ENCODE measurements at places on chromosomes 2 and 18. TPM values are rescaled to one million over a fixed set of nuclear protein-coding genes. Genes with fewer than 3 reads are reported as not detected.

GRCh38 chr18:22559414-22560274 is 141.9 kb upstream of the CTAGE1 start:
- peak overlapping the region; percentile 68 for H3K4me3 ChIP-seq
- H3K4me1 ChIP-seq: no peaks in the 10 kb centered on the region
- peak overlapping the region; percentile 40 for H3K27ac ChIP-seq

GRCh38 chr2:237998530-237998929 is 31.7 kb downstream of the UBE2F start:
- DNase-seq: no peak
- peaks cover 30% of the 10 kb centered on the region for H3K36me3 ChIP-seq
- no peaks in the 10 kb centered on the region for H3K4me1 ChIP-seq

GRCh38 chr2:237404413-237404812 is 9.6 kb downstream of the COL6A3 start:
- H3K36me3 ChIP-seq: no peaks in the 10 kb centered on the region
- H3K27me3 ChIP-seq: no peaks in the 10 kb centered on the region
- H3K4me1 ChIP-seq: peaks cover 27% of the 10 kb centered on the region
- no peak overlapping the region for H3K4me3 ChIP-seq
- no peak for DNase-seq

GRCh38 chr2:231709636-231709980 is 1.3 kb downstream of the PTMA start:
- DNase-seq: peak; percentile 81
- peaks cover 26% of the 10 kb centered on the region for H3K4me1 ChIP-seq
- H3K27ac ChIP-seq: peak overlapping the region; percentile 97
- no peaks in the 10 kb centered on the region for H3K36me3 ChIP-seq
- H3K27me3 ChIP-seq: no peaks in the 10 kb centered on the region
- peak overlapping the region; percentile 89 for H3K4me3 ChIP-seq

DNA sequence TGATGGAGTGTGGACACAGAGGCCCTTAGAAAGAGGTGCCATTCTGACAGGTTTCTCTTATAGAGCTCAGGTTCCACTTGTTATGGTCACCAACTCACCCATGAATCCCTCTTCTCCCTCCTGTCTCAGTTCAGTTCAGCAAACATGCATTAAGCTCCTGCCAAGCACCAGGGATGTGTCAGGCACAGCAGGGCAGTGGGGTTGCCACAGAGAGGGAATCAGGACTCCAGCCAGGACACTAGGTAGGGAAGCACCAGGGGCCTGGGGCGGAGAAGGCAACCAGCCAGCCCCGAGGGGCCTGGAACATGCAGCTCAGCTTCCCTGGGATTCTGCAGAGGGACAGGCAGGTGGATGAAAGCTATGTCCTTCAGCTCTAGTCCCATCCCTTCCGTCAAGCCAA is 44.6 kb downstream of the TOGARAM2 start:
- no peaks in the 10 kb centered on the region for H3K4me1 ChIP-seq
- peaks cover 31% of the 10 kb centered on the region for H3K36me3 ChIP-seq
- no peak for DNase-seq
- no peak overlapping the region for H3K27ac ChIP-seq

DNA sequence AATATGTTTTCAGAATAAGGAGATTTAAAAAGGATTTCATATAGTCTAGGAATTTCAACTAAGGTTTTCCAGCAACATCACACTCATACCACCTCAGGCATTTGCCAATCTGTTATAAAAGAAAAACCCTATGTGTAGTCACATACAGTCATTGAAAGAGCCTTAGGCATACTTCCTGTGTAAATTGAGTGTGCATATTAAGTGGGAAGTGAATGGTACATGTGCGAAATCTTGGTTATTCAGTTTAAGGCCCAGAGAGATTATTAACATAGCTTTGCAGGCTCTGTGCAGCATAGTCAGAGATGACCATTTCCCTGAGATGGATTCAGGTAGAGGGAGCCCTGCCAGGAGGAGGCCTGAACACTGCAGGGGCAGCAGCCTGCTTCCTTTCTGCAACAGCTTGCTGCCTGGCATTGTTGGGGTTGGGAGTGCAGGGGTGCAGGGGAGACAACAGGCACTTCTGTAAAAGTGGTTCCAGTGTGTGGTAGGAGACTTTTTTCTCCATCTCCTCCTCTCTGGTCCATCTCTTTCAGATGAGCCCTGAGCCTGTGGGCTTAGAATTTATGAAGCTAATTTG is 100.1 kb upstream of the OSR1 start:
- H3K27me3 ChIP-seq: no peaks in the 10 kb centered on the region
- H3K4me1 ChIP-seq: peaks cover 13% of the 10 kb centered on the region
- no peak overlapping the region for H3K27ac ChIP-seq
- DNase-seq: no peak
- H3K4me3 ChIP-seq: no peak overlapping the region

DNA sequence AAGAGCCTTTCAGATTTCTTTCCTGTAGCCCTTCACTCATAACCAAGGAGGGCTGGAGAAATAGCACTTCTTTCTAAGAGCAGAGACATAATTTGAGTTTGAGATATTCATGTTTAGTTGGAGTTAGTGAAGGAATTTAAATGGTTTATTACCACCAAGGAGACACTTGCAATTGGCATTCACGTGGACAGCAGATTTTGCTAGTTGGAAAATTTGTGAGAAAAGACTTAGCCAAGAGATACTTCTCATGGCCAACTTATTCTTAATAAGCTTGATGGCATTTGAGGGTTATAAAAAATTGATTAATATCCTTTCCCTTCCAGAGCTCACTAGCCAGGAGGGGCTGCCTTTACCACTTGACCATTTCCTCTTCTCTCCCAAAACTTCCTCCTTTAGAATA is 518.7 kb downstream of the TNS1 start:
- no peaks in the 10 kb centered on the region for H3K4me1 ChIP-seq
- H3K27me3 ChIP-seq: no peaks in the 10 kb centered on the region
- DNase-seq: no peak
- H3K27ac ChIP-seq: no peak overlapping the region
- no peak overlapping the region for H3K4me3 ChIP-seq

GRCh38 chr2:224682134-224682533 is 34.0 kb downstream of the CCDC195 start:
- H3K27me3 ChIP-seq: no peaks in the 10 kb centered on the region
- H3K4me1 ChIP-seq: no peaks in the 10 kb centered on the region
- no peak overlapping the region for H3K27ac ChIP-seq
- no peak overlapping the region for H3K4me3 ChIP-seq
- no peaks in the 10 kb centered on the region for H3K36me3 ChIP-seq
- no peak for DNase-seq

DNA sequence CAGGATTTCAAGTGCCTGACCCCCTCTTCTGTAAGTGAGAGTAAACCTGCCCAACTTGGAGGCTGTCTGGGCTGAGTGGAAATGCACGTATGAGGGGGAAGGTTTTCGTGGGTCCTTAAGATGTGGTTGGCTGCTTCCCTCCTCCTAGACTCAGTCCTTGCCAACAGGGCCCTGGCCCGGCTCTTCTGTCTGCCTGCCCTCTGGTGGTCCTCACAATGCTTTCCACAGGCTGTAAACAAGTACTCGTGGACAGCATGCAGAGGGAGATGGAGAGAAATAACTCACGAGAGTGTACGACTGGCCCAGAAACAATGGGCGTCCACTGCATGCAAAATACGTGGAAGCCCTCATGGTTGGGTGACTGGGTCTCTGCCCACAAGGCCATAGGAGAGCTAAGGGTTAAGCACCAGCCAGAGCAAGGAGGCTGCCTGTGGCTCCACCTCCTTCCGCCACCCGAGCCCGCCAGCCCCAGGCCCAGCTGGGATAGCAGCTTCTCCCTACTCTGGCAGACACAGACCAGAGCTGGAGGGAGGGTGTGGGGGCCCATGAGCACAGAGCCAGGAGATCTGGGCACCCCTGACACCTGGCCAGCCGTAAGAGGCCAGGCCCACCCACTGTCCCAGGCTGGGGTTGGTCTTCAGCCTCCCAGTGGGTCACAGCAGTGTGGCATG is 17.0 kb upstream of the ARHGEF4 start:
- no peaks in the 10 kb centered on the region for H3K4me1 ChIP-seq
- no peak for DNase-seq
- no peaks in the 10 kb centered on the region for H3K36me3 ChIP-seq
- H3K27ac ChIP-seq: no peak overlapping the region
- H3K27me3 ChIP-seq: no peaks in the 10 kb centered on the region
- no peak overlapping the region for H3K4me3 ChIP-seq

GRCh38 chr2:134245340-134245984 is 8.4 kb upstream of the MGAT5 start:
- DNase-seq: peak; percentile 74
- H3K36me3 ChIP-seq: no peaks in the 10 kb centered on the region
- no peak overlapping the region for H3K27ac ChIP-seq
- no peak overlapping the region for H3K4me3 ChIP-seq

- no peak overlapping the region for H3K4me3 ChIP-seq
- H3K27ac ChIP-seq: no peak overlapping the region
- no peaks in the 10 kb centered on the region for H3K27me3 ChIP-seq
These were observed 49.4 kb downstream of the CCDC102B start for GRCh38 chr18:68847219-68847837.

DNA sequence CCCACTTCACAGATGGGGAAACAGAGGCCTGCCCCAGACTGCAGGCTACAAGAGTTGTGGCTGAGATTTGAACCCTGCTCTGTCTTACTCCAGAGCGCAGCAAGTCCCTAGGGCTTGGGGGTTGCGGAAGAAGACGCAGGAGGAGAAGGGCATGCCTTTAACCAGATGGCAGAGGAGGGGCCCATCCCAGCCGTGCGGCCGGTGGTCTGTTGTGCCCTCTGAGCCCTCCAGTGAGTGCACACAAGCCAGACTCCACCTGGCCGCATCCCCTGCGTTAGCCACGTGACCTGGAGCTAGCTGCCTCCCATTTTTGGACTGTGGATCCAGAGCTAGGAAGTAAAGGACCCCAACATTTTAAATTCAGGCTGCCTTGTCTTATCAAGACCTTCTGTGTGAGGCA is 2.8 kb downstream of the KCNIP3 start:
- H3K27ac ChIP-seq: no peak overlapping the region
- DNase-seq: no peak
- H3K4me1 ChIP-seq: no peaks in the 10 kb centered on the region
- H3K36me3 ChIP-seq: no peaks in the 10 kb centered on the region
- no peaks in the 10 kb centered on the region for H3K27me3 ChIP-seq

- H3K36me3 ChIP-seq: no peaks in the 10 kb centered on the region
- H3K4me1 ChIP-seq: no peaks in the 10 kb centered on the region
- no peak overlapping the region for H3K4me3 ChIP-seq
- no peak overlapping the region for H3K27ac ChIP-seq
- no peak for DNase-seq
- no peaks in the 10 kb centered on the region for H3K27me3 ChIP-seq
These were observed 126.3 kb upstream of the SPRED2 start for GRCh38 chr2:65558743-65559142.

DNA sequence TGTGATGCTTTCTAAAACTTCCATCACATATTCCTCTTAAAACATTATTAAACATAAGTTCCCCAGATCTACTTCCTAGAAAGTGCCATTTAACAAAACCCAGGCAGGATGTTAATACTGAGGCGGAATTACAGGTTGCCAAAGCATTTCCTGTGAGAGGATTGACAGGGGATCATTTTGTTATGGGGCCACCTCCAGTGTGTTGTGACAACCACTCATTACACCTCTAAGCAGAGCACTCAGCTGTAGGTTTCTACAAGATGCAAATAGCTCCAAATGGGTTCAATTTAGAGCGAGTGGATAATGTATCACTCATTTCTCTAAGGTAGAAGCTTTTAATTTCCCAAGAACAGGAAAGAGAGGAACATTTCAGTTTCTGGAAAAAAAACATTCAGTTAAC is 1429.5 kb upstream of the ACVR2A start:
- H3K4me3 ChIP-seq: no peak overlapping the region
- no peak for DNase-seq
- H3K27ac ChIP-seq: no peak overlapping the region

- no peaks in the 10 kb centered on the region for H3K27me3 ChIP-seq
- no peak overlapping the region for H3K4me3 ChIP-seq
- no peaks in the 10 kb centered on the region for H3K36me3 ChIP-seq
- DNase-seq: peak; percentile 13
- H3K4me1 ChIP-seq: peaks cover 31% of the 10 kb centered on the region
These were observed 24.0 kb downstream of the HS1BP3 start for GRCh38 chr2:20626698-20627513.

- peak overlapping the region; percentile 25 for H3K27ac ChIP-seq
- no peaks in the 10 kb centered on the region for H3K27me3 ChIP-seq
These were observed 138.1 kb downstream of the SEPTIN10 start for GRCh38 chr2:109475531-109476210.

- H3K4me1 ChIP-seq: no peaks in the 10 kb centered on the region
- H3K4me3 ChIP-seq: no peak overlapping the region
- H3K36me3 ChIP-seq: no peaks in the 10 kb centered on the region
- DNase-seq: no peak
- no peaks in the 10 kb centered on the region for H3K27me3 ChIP-seq
These were observed 35.0 kb downstream of the SLC14A2 start for GRCh38 chr18:45650321-45650720.

- H3K4me1 ChIP-seq: peaks cover 16% of the 10 kb centered on the region
- H3K4me3 ChIP-seq: no peak overlapping the region
- no peaks in the 10 kb centered on the region for H3K27me3 ChIP-seq
- DNase-seq: no peak
These were observed 251.4 kb upstream of the STON1 start for GRCh38 chr2:48278590-48278989.

DNA sequence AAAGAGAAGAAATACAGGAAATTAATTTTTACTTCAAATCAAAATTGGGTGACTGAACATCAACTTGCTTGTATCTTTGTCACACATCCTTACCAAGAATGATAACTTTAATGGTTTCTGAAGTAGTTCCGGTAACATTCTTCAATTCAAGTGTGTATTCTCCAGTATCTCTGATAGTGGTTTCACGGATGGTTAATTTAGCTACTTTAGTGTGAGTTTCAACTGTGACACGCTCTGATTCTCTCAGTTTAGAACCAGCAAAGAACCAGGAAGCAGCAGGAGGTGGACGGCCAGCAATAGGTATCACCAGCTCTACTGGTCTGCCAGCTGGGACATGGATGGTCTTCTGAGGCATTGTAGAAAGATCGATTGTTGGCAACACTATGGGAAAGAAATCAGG is 62.3 kb downstream of the PLEKHA3 start:
- peaks cover 25% of the 10 kb centered on the region for H3K36me3 ChIP-seq
- no peak overlapping the region for H3K4me3 ChIP-seq
- peaks cover 4% of the 10 kb centered on the region for H3K4me1 ChIP-seq
- no peak for DNase-seq

DNA sequence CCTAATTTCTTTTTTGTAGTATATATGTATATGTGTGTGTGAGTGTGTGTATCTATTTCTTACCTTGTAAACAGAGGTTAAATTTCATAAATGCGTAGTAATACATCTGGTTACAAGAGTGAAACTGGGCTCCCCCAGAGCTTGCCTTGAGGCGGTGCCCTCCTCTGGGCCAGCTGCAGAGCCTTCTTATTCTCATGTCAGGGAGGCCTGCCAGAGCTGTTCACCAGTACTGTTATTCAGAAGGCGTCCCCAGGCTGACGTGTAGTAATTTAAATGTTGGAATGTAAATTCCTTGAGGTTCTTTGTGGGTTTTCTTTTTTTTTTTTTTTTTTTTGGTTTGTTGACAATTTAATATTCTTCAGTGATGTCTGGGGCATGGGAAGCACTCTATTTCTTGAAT is 11.2 kb downstream of the COPS8 start:
- no peak overlapping the region for H3K4me3 ChIP-seq
- peaks cover 73% of the 10 kb centered on the region for H3K36me3 ChIP-seq
- DNase-seq: no peak
- H3K27me3 ChIP-seq: no peaks in the 10 kb centered on the region

The MAP4K4 gene
- 80.4 TPM for total RNA-seq

The GCG gene
- not detected for total RNA-seq

The ONECUT2 gene
- total RNA-seq: 0.04 TPM

The GRHL1 gene
- 1.2 TPM for total RNA-seq

The CD207 gene
- 0.20 TPM for total RNA-seq

The PRKAG3 gene
- total RNA-seq: 187 TPM

The LCT gene
- 0.04 TPM for total RNA-seq

The IL36RN gene
- not detected for total RNA-seq

The NIF3L1 gene
- total RNA-seq: 20.0 TPM

The TNFAIP6 gene
- 0.71 TPM for total RNA-seq
